ENCODE measurements at places on chromosomes 2 and 18.

- DNase-seq: no peak
Measured at GRCh38 chr2:96353606-96354101, 18.1 kb downstream of the NCAPH start.

- no peak for DNase-seq
Measured at GRCh38 chr2:46461709-46462171, 17.6 kb upstream of the TMEM247 start.

- no peak for DNase-seq
Measured at GRCh38 chr2:166126007-166126639, 1.7 kb downstream of the SCN1A start.

- DNase-seq: no peak
Measured at GRCh38 chr2:211722928-211723327, 815.7 kb downstream of the ERBB4 start.

DNA sequence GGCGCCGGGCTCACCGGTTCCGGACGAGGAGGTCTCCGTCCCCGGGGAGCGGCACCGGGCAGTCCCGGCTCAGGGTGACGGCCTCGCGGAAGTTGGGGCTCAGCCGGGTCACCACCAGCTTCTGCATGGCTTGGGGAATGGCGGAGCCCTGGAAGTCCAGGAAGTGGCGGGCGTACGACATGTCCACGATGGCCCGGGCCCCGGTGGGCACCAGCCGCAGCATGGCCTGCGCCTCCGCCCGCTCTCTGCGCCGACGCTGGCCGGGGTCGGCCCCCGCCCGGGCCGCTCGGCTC is 157 bp downstream of the PTGR3 start:
- no peak for DNase-seq

GRCh38 chr2:113124181-113124961 is 3.0 kb upstream of the IL1RN start:
- no peak for DNase-seq

- no peak for DNase-seq
Measured at GRCh38 chr2:205996161-205996560, 89.8 kb downstream of the INO80D start.

GRCh38 chr2:100610381-100610831 is 47.6 kb downstream of the PDCL3 start:
- DNase-seq: no peak

- DNase-seq: no peak
Measured at GRCh38 chr2:230537531-230537976, 121.6 kb downstream of the SP100 start.

- DNase-seq: no peak
Measured at GRCh38 chr18:23363865-23364570, 89.1 kb upstream of the RIOK3 start.

- no peak for DNase-seq
Measured at GRCh38 chr18:47996091-47996541, 65.7 kb upstream of the SMAD2 start.

DNA sequence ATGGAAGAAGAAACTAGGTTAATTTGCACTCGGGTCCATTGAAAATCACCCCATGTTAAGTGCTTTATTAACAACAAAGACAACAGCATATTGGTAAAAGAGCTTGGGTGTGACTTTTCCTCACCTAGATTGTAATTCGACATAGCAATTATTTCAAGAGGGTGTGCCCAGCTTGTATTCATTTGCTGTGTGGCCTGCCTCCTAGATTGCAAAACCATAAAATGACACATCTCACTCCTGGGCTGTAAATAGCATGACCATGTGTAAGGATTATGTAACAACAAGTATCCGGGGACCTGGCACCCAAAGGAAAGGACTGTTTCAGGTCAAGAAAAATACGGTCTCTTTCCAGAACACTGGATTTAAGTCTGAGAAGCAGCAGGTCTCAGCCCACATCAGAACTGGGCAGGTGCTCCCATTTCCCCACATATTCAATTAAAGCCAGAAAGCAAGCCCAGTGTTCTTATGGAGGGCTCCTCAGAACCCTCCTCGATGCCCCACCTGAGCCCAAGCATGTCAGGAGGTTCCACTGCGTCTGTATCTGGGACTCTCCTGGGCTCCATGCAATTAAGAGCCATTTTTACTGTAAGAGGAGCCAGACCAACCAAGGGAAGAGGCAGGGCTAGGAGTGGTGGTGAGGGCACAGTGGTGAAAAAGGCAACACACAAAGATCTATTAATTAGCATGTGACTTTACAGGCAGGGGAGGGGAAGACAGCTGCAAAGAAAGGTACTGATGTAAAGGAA is 39.2 kb downstream of the MREG start:
- DNase-seq: no peak

DNA sequence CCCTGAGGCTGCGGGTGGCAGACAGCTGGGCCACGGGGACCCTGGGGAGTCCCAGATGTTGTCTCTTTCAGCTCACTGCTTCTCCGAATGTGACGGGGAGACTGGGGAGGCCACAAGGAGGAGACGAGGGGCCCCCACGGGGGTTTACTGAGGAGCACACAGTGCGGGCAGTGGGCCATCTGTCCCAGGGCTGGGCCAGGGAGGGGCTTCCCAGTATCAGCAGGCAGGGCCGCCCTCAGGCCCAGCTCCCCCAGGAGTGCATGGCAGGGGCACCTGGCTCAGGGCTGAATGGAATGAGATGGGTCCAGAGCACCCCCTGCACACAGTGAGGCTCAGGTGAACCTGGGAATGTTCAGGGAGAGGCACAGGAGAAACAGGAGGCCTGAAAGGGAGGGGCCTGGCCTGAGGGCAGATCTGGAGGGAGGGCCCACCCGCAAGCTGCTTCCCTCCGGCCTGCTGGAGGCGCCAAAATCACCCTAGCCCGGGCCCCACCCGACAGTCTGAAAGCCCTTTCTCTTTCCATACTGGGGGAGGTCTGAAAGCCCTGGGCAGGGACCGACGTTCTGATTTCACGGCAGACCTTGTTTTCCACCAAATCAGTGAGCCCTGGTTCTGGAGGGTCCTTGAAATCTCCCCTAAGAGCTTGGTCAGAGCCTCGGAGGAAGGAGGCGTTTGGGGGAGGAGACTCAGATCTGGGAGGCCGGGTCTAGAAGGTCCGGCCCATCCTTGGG is 35.5 kb upstream of the PTMA start:
- DNase-seq: no peak

DNA sequence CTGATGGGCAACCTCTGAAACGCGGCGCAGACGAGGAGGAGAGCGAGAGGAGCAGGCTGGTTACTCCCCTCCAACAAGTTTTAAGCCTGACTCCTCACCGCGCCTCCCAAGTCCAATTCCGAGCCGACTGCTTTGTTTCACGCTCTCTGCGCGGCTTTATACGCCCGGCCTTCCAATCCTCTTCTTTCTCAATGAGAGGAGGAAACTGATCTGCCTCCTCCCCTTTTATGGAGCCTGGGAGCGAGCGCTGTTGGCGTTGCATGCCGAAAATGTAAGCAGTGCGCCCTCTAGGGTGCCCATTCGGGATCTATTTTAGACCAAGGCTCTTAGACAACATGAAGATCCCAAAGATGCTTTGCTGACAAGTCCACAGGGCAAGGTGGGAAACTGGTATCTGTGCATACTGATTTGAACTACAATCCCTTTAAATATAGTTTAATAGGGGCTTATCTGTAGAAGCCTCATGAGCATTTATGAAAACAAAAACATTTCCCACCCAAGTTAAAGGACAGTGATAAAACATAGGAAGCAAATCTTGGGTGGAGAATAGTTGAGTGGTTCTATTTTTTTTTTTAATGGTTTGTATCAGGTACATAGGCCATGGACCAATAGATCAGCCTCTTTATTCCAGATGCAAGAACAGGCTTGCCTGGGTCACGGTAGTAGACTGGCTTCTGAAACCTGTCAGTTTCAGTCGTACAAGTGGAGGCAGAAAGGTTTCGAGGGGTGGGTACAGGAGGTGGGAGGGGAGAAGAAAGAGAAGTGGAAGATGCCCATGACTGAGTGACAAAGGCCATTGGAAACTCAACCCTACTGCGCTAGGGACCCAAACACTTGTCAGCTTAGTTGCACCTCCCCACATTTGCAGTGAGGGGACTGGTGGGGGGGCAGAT is at the start of gene RND3:
Gene RND3, minus strand, starts transcription at position 131 of the 893 bp plus-strand sequence. CDS start 250 bp downstream, outside the sequence.
- no peak for DNase-seq

GRCh38 chr18:72181241-72181764 is 362.8 kb downstream of the CBLN2 start:
- no peak for DNase-seq

DNA sequence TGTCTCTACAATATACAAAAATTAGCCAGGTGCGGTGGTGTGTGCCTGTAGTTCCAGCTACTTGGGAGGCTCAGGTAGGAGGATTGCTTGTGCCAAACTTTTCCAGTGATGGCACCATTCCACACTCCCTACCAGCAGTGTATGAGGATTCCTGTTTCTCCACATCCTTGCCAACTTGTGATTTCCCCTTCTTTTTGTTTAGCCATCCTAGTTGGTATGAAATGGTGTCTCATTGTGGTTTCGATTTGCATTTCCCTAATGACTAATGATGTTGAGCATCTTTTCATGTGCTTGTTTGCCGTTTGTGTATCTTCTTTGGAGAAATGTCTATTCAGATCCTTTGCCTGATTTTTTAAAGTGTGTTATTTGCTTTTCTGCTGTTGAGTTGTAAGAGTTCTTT is 41.0 kb downstream of the EPB41L5 start:
- no peak for DNase-seq

DNA sequence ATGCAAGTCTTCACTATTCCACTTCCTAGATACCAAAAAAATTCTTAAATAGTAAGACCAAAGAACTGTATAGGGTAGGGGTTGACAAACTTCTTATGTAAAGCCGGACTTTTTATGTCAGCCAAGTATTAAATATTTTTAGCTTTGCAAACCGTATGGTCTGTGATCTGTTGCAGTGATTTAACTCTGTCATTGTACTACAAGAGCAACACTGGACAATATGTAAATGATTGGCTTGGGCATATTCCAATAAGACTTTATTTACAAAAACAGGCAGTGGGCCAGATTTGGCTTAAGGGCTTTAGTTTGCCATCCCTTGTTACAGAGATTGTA is 48.0 kb downstream of the MGAT5 start:
- DNase-seq: no peak

- DNase-seq: no peak
Measured at GRCh38 chr2:70300771-70301343, 1.0 kb downstream of the FAM136A start.

Data from cortex of kidney (tissue), 1 donor.